ENCODE measurements at places on chromosomes 16 and 17.

DNA sequence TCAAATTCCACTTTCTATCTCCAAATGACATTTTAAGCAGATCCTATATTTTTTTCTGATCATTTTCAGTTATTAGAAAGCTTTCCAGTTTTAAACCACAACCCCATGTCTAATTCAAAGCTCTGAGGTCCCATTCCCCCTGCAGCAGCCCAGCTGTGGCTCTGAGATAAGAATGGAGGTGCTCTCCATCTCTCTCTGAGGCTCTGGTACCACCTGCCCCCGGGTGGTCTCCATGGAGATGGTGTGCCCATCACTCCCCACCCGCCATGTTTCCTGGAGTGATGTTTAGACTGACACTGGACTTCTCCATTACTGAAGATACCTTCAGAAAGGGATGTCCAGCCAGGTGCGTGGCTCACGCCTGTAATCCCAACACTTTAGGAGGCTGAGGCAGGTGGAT, 68.1 kb upstream of the SEC14L1 start:
- DNase-seq: no peak

DNA sequence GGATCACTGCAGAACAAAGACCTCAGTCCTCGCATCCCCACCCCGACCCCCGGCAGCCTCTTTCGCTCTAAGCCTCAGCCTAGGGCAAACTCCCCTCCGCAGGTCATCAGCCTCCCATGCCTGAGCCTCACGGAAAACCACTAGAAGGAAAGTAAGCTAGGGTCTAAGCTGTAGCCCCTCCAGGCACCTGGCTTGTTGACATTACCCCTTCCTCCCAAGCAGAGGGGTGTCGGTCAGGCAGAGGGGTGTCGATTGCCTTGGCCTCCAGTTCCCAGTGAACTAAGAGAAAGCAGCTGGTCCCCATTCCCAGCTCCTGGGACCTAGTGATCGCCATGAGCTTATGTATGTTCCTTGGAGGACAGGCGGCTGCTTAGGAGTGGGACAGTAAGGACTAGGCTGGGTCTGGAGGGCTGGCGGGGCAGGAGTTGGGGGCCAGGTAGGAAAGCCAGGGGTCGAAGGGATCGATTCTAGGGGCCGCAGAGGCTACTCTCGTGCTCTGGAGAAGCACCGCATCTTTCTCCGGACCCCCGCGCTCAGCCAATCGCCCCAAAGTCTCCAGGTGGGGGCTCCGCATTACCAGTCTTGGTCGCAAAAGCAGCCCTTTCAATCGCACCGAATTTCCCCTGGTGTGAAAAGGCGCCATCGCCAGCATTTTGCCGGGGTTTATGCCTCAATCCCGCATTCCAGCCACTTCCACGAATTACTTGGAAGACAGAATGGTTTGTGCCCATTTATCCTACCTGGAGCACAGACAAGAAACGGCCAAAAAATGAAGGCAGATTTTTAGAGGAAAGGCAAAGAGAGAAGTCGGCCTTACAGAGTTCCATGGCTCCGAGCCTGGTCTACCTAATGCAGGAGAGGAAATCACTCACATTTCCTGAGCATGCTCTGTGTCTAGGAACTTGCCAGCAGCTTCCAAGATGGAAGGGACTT, 21.3 kb upstream of the HOXB13 start:
- DNase-seq: no peak

GRCh38 chr17:67021196-67021595, 23.2 kb upstream of the CACNG1 start:
- no peak for DNase-seq

DNA sequence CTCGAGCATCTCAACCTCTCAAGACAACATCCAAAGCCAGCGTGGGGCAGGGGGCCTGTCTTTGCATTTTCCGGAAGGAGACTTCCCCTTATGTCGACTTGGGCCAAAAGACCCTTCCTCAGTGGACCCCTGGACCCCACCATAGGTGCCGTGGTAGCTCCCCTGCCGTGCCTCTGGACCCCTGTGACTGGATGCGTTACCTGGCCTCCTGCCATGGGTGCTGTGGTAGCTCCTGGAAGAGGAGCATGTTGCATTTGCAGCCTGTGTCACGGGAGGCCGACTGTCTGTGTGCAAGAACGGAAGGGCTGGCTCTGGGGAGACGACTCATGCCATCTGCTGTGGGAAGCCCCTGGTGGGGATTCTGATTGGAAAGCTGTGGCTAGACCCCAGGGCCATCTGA, 130.1 kb downstream of the FOXL1 start:
- DNase-seq: no peak

GRCh38 chr16:70662991-70663523, 16.7 kb downstream of the IL34 start:
- no peak for DNase-seq

GRCh38 chr17:34579979-34580684, 750 bp downstream of the TMEM132E start:
- no peak for DNase-seq

GRCh38 chr16:4811773-4812172, 9.3 kb upstream of the ROGDI start:
- DNase-seq: no peak

All from SW480 (cell line).